NCI-H2029 (cell line): ENCODE measurements at places on chromosomes 6 and 20.

- DNase-seq: no peak
These were observed 16.7 kb downstream of the TSBP1 start for GRCh38 chr6:32355018-32355417.

GRCh38 chr20:35329435-35330139, 37.4 kb upstream of the FAM83C start:
- no peak for DNase-seq

DNA sequence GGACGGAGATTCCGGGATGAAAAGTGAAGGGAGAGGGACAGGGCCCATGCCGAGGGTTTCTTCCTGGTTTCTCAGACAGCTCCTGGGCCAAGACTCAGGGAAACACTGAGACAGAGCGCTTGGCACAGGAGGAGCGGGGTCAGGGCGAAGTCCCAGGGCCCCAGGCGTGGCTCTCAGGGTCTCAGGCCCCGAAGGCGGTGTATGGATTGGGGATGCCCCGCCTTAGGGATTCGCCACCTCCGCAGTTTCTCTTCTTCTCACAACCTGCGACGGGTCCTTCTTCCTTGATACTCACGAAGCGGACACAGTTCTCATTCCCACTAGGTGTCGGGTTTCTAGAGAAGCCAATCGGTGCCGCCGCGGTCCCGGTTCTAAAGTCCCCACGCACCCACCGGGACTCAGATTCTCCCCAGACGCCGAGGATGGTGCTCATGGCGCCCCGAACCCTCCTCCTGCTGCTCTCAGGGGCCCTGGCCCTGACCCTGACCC, 55.0 kb upstream of the HLA-A start:
- DNase-seq: no peak

DNA sequence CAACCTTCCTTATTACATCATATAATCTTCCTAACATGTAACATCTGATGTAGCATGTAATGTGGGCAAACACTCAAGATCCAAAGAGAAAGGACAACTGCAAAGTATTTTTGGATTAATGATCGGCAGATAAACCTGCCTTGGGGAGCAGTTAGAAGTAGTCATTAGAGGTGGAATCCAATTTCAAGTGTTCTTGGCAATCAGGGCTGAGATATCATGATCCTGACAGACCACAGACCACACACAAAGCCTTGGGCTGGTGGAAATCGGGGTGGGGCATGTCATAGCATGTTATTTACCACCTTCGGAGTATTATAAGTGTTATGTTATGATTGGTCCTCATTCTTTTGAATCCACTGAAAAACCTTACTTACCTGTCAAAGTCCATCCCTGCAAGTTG, 16.3 kb downstream of the NCOA5 start:
- DNase-seq: no peak

GRCh38 chr6:25384967-25385366, 105.8 kb downstream of the CARMIL1 start:
- DNase-seq: no peak

- DNase-seq: no peak
These were observed 26.7 kb upstream of the TRDN start for GRCh38 chr6:123663436-123663835.

GRCh38 chr20:15446373-15446772, 1109.0 kb upstream of the FLRT3 start:
- no peak for DNase-seq

GRCh38 chr6:136181861-136182260, 68.2 kb downstream of the MTFR2 start:
- DNase-seq: no peak

DNA sequence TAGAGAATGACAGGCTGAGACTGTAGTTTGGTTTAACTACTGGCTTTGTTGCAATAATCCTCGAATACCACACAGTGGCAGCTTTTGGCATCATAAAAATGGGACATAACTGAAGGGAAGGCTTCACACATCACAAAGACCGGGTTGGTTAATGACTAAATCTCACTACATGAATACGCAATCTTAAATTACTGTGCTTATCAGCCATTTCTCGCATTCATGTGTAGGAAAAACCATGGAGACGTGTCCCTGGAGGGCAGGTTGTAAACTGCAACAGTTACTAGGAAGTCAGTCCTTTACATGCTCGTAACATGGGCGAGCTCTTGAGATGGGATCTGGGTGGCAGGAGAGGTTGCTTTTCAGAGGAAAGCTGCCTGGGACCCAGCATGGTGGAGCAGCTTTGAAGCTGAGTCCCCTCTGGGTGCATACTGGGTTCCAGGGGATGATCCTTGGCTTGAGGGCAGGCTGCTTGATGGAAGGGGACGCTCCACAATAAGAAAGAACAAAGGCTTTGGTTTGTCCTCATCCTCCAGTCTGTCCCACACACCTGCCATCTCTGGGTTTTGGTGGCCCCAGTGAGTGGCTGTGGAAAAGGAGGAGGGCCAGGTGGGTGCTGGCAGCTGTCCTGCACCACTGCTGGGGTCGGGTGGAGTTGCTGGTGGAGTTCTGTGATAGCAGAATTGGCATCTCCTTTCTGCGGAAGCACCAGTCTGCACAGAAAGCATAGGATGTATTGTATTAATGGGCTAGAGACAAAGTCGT, 2.1 kb downstream of the RPS21 start:
- no peak for DNase-seq

DNA sequence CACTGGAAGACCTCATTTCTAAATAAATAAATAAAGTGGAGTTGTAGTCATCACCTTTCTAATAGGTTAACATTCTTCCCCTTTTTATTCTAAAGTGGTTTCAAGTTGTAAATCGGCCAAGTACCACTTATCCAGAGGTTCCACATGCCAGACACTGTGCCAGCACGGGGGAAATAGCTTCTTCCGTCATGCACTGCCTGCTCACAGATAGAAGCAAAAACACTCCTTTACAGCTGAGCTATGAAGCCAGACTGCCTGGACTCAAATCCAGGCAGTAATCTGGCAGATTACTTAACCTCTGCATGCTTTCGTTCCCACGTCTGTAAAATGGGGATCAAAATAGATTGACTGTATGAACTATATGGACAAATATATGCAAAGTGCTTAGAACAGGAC, 17.2 kb upstream of the SCML4 start:
- DNase-seq: peak; percentile 81

GRCh38 chr20:49791165-49791564, 21.5 kb upstream of the SLC9A8 start:
- no peak for DNase-seq

DNA sequence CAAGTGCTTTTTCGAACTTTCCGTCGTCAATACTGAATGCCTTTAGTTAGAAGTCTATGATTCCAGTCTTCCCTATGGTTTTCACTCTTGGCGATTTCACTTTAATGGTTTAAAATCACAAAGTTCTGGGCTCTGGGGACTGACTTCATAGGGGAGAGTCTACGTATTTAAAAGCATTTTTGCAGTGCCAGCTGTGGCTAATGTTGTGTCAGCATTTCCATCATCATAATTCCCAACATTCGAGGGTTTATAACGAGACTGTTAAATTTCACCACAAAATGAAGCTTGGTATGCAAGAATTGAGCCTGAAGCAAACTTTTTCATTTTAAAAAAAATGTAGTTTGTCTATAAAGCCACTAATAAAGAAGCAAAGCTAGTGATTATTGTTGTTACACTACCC, 242.7 kb downstream of the SOX4 start:
- DNase-seq: no peak
